ENCODE measurements at places on chromosomes 4 and X. TPM values are rescaled to one million over a fixed set of nuclear protein-coding genes. Genes with fewer than 3 reads are reported as not detected.

DNA sequence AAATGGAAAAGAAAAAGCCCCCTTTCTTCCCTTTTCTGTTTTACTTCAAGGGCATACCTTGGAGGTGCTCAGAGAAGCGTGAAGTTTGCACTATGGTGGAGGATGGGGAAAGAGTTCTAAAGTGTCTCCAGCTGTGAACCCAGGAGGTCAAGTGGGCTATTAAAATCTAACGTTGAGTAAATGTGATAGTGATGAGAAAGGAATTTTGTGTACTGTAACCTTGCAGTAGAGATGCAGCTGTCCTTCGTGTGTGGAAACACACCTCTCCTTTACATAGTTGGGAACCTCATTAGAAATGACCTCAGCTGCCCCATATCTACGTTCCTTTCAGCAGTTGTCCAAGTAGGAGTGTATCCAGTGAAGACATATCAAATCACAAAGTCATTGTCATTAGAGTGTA, 26.5 kb downstream of the ADH5 start:
- peak; percentile 44 for DNase-seq

DNA sequence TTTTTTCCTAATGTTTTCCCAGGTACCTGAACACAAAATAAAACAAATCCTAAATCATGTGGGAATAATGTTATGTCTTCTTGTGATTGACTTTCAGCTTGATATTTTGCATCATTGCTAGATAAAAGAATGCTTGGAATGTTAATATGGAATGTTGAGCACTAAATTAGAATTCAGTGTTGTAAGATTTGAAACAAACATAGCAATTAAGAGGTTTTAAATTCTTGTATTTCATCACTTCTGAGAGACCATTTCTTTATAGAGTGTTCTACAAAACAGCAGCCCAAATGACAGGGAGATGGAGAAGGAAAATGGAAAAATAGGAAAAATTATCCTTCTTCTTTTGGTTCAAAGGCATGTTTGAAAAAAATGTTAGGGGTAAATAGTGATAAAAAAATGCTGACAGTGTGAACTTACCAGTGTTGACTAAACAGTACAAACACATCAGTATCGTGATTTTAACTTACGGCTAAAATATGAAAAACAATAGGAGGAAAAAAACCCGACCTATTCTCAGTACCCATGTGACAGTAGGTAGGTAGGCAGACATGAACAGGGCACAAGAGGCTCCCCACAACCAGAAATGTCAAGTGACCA, 102.6 kb upstream of the PDE5A start:
- DNase-seq = no peak

CXXC4 gene
- 0.29 TPM for total RNA-seq

DNA sequence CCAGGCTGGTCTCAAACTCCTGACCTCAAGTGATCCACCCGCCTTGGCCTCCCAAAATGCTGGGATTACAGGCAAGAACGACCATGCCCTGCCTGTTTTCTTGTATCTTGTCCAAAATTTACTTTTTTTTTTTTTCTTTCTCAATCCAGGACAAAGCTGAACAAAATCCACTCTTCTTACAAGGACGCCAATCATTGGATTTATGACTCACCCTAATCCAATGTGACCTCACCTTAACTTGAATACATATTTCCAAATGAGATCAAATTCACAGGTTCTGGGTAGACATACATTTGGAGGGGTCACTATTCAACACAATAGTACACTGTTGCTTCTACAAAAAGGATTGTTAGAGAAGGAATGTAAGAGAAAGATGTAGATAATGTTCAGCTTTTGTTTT, 18.0 kb upstream of the TSR2 start:
- DNase-seq = no peak

GRCh38 chr4:127304356-127304755, 328.4 kb upstream of the INTU start:
- no peak for DNase-seq

MAOB gene
- 0.14 TPM for total RNA-seq

- no peak for DNase-seq
These were observed 35.9 kb downstream of the ETDC start for GRCh38 chrX:135345107-135345589.

DNA sequence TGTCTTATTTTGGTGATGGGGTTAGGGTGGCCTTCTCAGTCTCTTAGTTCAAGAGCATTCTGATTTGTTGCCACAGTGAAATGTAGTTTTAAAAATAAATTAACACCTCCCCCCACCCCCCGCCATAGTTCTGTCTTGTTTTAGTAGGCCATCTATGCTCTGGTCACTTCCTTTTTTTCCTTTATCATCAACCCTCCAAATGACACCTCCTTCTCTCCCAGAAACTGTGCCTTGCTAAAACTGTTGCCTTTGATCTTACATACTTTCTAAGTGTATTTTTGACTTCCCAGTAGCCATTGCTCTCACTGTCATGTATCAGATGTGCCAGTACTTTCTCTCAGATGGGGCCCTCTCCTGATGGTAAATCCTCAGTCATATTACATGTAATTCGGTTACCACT, 14.5 kb upstream of the NDUFC1 start:
- DNase-seq = no peak

GRCh38 chrX:119734897-119735339, 23.5 kb upstream of the SOWAHD start:
- no peak for DNase-seq

GRCh38 chr4:24598025-24598424, 13.7 kb upstream of the DHX15 start:
- peak; percentile 97 for DNase-seq

- no peak for DNase-seq
These were observed 15.4 kb downstream of the IQSEC2 start for GRCh38 chrX:53265771-53266574.

NPY2R gene
- total RNA-seq = not detected

GRCh38 chrX:149937871-149938426, 342 bp downstream of the EOLA2 start:
- DNase-seq = no peak

EFHC2 gene
- 0.81 TPM for total RNA-seq

MTMR8 gene
- 0.12 TPM for total RNA-seq

DNA sequence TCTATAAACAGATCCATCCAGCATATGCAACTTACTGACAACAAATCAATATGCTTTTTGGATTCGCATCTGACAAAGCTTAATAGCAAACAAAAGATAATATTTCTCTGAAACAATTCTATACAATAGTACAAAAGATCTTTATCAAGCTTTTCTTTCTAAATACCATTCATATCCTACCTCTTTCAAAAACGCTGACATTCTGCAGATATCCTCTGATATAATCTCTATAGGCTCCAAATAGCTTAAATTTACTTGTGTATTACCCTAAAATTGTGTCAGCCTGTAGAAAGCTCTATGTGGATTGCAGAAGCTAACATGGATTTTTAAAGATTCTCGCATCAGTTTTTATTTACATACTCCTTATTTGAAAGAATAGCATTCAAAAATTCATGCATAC, 260.6 kb downstream of the GASK1B start:
- no peak for DNase-seq

GRCh38 chr4:156291317-156291716, 337.7 kb upstream of the CTSO start:
- DNase-seq = no peak

DNA sequence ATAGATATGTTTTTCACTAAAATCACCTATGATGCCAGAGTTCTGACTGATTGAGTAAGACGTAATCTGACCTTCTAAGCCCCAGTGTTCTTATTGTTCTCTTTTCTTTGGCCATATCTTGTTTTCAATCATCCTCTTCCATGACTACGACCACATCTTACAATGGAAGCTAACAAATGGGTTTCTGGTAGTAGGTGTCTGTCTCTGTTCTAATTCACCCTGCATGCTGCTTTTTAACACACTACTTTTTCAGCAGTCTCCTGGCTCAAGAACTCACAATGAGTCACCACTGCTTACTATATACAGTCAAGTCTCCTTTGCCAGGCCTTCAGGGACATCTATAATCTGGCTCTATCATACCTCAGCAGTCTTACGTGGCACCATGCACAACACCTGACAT, 146.1 kb downstream of the NEXMIF start:
- no peak for DNase-seq
